ENCODE measurements at places on chromosomes 16 and 17. TPM values are rescaled to one million over a fixed set of nuclear protein-coding genes. Genes with fewer than 3 reads are reported as not detected.

Gene HAS3
- 4.4 TPM for polyA plus RNA-seq

Gene DEXI
- 42.8 TPM for polyA plus RNA-seq

Gene COX10
- 17.5 TPM for polyA plus RNA-seq

Gene TRPV3
- polyA plus RNA-seq = 0.97 TPM

Gene DPEP3
- 0.11 TPM for polyA plus RNA-seq

Gene SMCR8
- polyA plus RNA-seq = 16.1 TPM

Gene KCNAB3
- polyA plus RNA-seq = 9.2 TPM

Gene MAP2K6
- polyA plus RNA-seq = 23.8 TPM

Gene ACAP1
- 5.7 TPM for polyA plus RNA-seq

Gene TMC6
- 20.1 TPM for polyA plus RNA-seq

GRCh38 chr16:89575247-89576152 lies at the start of gene CPNE7:
Gene CPNE7, plus strand, starts transcription at chr16:89575758. Its CDS starts 140 bp downstream, at chr16:89575898.
- DNase-seq = no peak

GRCh38 chr17:57211543-57211942 lies 44.8 kb upstream of the MSI2 start:
- no peak for DNase-seq

GRCh38 chr16:4755687-4756086 lies 11.3 kb downstream of the ZNF500 start:
- no peak for DNase-seq

GRCh38 chr16:77722309-77723107 lies at the start of gene NUDT7:
Gene NUDT7, plus strand, starts transcription at chr16:77722514. Its CDS starts 69 bp downstream, at chr16:77722583.
- peak; percentile 91 for DNase-seq

- DNase-seq = no peak
Measured at GRCh38 chr17:43769426-43769825, 9.4 kb downstream of the DUSP3 start.

DNA sequence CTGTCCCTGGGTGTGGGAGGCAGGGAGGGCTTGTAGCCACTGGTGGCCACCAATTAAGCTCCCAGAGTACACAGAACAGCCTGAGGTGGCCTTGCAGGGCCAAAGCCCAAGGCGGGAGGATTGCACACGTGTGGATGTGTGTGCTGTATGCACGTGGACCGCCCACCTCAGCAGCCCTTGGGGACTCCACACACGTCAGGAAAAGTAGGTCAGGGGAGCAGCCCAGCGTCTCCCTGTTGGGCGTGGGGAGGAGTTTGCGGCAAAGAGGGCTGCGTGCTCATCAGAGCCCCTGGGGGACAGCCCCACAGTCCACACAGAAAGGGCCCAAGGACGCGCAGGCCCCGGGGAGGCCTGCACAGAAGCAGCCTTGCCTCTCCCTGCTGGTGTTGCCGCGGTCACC lies 19.6 kb downstream of the SBK1 start:
- DNase-seq = no peak

DNA sequence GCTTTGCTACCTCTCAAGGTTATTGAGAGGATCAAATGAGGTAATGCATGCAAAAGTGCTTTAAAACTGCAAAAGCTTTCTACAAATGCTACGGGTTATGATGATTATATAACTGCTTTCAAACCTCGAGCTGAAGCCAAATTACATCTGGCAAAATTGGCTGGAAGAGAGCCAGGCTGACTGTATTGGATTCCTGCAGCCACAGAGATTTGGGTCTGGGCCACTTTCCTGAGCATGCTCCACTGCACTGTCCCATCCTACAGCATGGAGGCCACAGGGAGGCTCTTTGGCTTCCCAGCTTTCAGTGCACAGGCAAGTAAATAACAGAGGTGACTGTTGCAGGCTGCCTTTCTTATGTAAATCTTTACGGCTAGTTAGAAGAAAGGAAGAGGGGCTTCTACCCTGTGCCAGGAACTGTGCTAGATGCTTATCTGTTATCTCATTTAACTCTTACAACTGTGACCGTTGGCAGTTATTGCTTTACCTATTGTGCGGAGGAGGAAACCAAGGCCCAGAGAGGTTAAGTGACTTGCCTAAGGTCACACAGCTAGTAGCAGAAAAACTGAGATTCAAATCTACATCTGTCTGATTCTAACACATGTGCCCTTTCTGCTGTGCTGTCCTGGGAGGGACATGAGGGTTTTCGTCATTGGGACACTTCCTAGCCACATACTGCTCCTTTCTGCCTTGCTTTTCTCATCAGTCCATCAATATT lies 121.8 kb downstream of the SPACA3 start:
- no peak for DNase-seq

- no peak for DNase-seq
Measured at GRCh38 chr17:66427134-66427533, 124.7 kb downstream of the PRKCA start.

GRCh38 chr16:23435500-23435899 lies 17.5 kb downstream of the COG7 start:
- no peak for DNase-seq

GRCh38 chr16:82748026-82748425 lies 121.3 kb downstream of the CDH13 start:
- DNase-seq = no peak

GRCh38 chr16:48912360-48912759 lies 302.4 kb upstream of the N4BP1 start:
- no peak for DNase-seq

DNA sequence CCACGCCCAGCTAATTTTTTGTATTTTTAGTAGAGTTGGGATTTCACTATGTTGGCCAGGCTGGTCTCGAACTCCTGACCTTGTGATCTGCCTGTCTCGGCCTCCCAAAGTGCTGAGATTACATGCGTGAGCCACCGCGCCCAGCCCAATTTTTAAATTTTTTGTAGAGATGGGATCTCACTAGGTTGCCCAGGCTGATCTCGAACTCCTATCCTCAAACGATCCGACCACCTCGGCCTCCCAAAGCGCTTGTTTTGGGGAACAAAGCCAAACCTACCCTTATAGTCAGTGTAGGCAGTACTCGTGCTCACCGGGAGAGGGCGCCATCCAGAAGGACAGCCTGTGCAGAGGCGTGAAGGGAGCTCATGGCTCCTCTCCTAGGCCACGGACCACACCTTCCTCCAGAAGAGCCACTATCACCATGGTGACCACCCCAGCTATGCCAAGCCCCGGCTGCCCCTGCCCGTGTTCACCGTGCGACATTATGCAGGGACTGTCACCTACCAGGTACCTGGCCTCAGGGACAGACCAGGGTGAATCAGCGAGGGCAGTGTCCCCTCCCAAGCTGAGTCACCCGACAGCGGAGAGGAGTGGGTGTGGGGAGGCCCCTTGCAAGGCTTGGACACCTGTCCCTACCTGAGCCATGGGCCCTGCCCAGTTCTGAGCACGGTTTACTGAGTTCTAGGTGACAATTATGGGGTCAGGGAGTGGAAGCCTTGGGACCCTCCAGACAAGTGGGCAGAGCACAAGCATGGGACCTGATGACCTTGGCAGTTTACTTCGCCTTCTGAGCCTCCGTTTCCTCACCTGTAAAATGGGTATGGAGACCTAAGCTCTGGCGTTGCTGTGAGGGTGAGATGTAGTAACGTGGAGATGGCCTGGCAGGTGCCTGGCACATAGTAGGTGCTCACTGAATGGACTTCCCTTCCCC lies 13.7 kb downstream of the MYO15B start:
- DNase-seq = no peak

GRCh38 chr17:60712675-60713074 lies 35.0 kb downstream of the BCAS3 start:
- DNase-seq = no peak

DNA sequence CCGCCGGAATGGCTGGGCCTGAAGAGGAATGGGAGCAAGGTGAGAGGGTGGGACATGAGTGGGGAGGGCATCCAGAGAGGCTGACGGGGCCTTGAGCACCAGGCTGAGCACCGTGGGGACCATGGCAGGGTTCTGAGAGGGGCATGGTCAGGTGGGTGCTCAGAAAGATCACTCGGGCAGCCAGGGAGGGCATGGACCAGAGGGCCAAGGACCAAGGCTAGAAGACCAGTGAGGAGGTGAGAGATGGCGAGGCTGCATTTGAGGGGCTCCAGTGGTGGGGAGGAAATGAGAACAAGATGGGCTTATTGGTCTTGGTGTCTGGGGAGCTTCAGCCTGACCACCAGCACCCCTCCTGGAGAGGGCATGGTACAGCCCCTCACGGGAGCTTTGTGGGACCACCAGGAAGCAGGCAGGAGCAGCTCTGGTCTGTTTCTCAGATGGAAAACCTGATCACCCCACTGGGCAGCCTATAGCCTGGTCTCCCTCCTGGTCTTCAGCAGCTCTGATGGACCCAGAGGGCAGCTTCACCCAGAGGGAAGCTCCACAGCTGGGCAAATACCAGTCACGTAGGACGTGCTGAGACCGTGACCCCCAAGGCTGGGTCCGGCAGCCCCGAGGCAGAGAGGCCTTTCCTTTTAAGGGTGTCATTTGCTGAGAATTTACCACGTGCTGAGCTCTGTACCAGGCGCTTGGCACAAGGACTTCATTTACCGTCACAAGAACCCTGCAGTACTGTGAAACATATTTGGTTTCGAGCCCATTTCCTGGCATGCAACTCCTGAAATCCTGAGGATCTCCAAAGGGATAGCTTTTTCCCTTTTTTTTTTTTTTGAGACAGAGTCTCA lies 11.4 kb upstream of the NCBP3 start:
- no peak for DNase-seq

DNA sequence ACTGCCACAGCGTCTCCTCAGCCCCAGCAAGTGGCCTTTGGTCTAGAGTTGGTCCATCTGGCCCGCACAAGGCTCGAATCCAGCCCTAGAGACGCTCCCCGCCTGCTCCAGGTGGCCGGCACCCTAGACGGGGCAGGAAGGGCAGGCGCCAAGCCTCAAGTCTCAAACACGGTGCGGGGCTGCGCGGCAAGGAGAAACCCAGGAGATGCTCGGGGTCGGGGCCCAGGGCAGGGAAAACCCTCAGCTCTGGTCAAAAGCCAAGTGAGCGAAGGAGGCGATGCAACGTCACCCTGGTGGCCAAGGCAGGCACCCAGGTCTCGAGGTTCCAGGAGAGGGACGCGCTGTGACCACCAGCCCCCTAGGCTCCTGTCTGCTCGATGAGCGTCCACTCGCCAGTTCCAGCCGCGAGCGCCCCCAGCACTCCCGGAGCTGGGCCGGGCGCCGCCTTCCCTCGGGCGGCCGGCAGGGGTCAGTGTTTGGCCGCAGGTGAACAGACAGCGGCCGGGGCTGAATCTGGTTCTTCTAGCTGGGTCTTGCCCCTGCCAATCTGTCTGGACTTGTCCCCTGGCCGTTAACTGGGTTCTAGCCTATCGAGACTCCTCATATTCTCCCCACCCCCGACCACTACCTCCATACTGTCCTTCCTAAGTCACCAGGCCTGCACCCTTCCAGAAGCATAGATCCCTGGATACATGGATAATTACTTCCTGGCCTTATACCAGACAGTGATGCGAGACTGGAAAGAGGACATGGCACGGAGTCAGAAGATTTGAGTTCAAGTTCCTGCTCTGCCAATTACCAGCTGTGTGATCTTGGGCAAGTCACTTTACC lies 44.0 kb downstream of the PRAC1 start:
- DNase-seq = peak; percentile 36

DNA sequence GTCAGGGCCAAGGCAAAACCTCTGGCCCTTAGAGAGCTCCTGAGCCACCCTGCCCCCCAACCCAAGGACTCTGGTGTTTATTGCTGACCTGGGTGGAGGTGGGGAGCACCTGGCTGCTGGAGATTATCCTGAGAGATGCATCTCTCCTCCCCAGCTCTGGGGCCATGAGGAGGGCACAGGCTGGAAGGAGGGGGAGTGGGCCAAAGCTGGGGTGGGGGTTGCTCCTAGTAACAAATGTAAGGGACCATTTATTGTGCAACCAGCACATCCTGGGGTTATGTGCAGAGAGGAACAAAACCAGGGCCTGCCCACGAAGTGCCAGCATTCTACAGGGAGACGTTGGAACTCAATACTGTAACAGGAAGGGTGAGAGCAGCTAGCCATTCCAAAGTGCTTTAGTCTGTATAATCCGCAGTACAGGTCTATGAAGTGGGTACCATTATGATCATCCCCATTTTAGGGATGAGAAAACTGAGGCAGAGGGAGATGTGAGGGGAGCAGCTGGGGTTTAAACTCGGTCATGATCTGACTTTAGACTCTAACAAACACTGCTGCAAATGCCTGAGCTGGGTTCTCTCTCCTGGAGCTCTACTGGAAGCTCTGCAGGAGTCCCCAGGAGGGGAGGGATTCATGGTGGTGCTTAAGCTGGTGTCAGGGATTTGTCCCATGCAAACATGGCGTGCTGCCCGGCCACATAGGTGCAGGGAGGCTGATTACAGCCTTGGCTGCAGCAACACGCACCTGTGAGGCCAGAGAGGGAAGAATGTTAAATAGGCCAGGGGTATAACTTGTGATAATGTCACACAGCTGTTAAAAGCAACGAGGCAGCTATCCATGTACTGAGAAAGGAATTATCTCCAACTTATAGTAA lies 1.4 kb upstream of the RHBDF2 start:
- no peak for DNase-seq

- no peak for DNase-seq
Measured at GRCh38 chr16:66223176-66223780, 143.2 kb upstream of the CDH5 start.

- no peak for DNase-seq
Measured at GRCh38 chr16:85518398-85519049, 94.6 kb upstream of the GSE1 start.

- DNase-seq = no peak
Measured at GRCh38 chr17:60790205-60790604, 112.6 kb downstream of the BCAS3 start.

GRCh38 chr17:49647256-49647585 lies 30.7 kb downstream of the SPOP start:
- DNase-seq = no peak

- DNase-seq = no peak
Measured at GRCh38 chr17:14205992-14206461, 30.6 kb downstream of the CDRT15 start.
